ENCODE measurements at places on chromosomes 13 and 19.

- DNase-seq: no peak
Observed at GRCh38 chr13:109904218-109904617, 117.8 kb upstream of the IRS2 start.

DNA sequence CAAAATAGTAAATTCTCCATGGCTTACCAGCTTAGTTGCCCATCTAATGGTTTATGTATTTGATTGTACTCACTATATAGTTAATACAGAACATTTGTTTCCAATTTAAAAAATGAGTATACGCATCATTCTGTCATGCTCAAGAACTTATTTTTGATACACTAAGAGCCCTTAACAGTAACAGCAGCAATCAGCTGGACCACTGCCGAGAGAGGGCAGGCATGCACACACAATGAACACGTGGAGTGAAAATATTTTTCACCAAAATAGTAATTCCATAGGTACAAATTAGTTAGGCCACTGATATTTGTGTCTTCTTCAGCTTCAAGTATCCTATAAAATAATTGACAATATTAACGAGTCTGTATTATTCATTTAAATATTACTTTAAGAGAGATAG is 109.9 kb downstream of the KLF12 start:
- DNase-seq: no peak

GRCh38 chr13:48296528-48296927 is 7.0 kb upstream of the RB1 start:
- no peak for DNase-seq

DNA sequence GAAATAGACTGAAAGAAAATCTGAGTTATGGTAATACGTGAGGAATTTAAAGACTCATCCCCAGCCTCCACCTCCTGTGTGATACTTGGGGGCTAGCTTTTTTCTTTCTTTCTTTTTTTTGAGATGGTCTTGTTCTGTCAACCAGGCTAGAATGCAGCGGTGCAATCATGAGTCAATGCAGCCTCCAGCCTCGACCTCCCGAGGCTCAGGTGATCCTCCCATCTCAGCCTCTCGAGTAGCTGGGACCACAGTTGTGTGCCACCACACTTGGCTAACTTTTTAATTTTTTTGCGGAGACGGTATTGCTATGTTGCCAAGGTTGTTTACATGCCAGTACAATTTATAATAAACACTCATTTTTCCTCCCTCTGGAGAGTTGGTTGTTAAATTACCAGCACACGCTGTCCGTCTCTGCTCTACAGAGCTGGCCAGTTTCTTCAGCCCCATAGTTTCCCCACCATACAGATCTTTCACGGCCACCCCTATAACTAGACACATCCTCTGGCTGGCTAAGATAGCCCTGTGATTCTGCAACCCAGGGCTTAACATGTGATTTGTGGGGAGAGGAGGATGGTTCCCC is 4.8 kb downstream of the TNFSF9 start:
- DNase-seq: no peak

DNA sequence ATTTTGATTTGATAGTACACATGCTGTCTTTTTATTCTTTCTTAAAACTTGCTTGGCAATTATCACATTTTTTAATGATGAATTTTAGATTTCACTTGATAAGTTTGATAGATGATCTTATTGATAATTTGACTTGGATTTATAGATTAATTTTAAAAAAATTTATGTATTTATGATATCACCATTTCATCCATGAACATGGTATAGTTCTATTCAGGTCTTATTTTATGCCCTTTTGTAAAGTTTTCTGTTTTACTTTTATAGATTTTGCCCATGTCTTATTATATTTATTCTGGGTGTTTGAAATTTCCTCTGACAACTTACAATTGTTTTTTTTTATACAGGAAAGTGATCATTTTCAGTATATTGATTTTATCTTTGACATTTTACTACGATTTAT is 39.5 kb downstream of the ZNF536 start:
- no peak for DNase-seq

- no peak for DNase-seq
Observed at GRCh38 chr13:41501281-41501680, 43.9 kb downstream of the RGCC start.

DNA sequence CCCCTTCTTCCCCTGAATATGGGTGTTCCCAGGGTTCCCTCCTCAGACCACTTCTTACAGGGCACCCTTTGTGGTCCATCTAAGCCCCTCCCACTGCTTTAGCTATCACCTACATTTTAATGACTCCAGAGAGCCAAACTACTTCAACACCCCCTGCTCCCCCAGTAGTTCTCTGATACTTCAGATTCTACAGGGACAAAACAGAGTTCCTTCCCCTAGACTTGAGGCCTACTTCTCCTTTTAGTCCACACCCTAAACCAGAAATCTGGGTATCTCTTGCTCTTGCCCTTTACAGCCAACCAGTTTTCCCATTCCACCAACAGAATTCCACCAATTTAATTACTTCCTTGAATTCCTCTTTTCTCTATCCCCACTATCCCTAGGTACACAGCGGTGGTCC is 107.2 kb downstream of the KCNRG start:
- no peak for DNase-seq

GRCh38 chr19:37594982-37595382 is 306 bp downstream of the ZNF540 start:
- peak; percentile 19 for DNase-seq

Data from stimulated activated CD8-positive, alpha-beta memory T cell treated with anti-CD3 and anti-CD28 coated beads, Interleukin-15, amount 100 ng/mL, for 24 hours (primary cell).